Stimulated activated CD8-positive, alpha-beta memory T cell treated with anti-CD3 and anti-CD28 coated beads, Interleukin-2, amount 100 ng/mL, for 1 hour (primary cell): ENCODE measurements at places on chromosomes 2 and 18.

DNA sequence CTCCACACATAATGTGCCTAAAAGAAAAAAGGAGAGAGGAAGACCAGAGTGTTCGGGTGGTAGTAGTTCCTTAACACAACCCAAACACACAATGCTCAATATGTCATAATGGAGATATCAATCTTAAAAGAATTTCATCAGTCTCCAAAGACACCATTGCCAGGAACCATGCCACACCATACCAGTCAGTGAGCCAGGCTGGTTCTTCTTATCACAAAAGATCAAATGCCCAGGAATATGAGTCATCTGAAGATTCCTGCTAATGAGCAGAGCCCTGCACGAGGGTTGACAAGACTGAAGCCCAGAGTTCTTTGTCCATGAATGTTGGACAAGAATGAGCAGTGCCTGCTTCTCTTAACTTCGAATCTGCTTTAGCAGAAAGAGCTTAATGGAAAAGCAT is 262.3 kb downstream of the ZNF516 start:
- no peak for DNase-seq

DNA sequence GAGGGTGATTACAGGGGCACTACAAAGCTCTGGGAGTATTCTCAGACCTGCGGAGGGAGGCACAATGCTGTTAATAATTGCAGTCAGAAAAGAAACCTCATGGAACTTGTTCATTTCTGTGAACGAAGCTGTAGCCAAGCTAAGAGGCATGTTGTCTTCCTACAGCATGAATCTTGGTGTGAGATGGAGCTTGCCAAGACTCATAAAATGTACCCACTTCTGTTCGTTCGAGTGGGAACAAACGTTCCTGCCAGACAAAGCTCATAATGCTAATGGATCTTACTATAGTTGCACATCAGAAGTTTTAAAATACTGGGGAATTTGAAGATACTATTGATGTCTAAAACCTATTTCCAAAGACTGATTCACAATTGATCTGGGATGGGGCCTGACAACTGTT is 489.1 kb downstream of the ZEB2 start:
- no peak for DNase-seq

GRCh38 chr2:237350597-237350996 is 63.4 kb downstream of the COL6A3 start:
- no peak for DNase-seq

GRCh38 chr2:219297766-219298456 is 11.3 kb downstream of the PTPRN start:
- no peak for DNase-seq

DNA sequence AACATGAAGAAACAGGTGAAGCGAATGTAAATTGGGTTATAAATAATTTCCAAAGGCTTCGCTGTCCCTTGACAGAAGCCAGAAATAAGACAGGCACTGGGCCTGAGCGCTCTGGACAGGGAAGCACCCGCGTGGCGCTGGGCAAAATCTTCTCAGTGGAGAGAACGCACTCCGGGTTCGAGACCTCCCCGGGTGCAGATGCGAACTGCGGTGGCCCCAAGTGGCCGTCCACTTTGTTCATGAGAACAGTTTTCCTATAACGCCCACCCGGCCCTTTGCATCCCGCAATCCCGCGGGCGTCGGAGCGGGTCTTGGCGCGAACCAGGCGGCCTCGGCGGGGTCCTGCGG is 651 bp upstream of the DPYSL5 start:
- no peak for DNase-seq

GRCh38 chr2:23346029-23346428 is 39.0 kb upstream of the KLHL29 start:
- DNase-seq = no peak

DNA sequence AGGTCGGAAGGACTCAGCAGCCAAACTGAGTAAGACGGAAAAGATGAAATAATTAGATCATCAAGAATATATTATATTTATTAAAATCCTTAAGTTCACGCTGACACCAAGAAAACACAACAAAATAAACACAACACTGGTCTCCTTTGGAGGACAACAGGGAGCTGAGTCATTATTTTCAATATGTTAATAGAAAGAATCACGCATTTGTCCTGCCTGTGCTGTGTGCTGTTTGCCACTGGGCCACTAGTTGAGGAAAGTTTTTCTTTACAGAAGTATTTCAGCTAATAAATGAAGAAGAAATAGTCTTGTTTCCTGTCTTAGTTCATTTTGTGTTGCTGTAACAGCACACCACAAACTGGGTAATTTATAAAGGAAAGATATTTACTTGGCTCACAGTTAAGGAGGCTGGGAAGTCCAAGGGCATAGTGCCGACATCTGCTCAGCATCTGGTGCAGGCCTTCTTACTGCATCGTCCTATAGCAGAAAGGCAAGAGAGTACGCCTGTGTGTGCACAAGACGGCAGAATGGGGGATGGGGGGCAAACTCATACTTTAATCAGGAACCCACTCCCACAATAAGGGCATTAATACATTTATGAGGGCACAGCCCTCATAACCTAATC is 88.0 kb downstream of the TCF7L1 start:
- no peak for DNase-seq

- DNase-seq = no peak
These were observed 22.1 kb upstream of the PTPN2 start for GRCh38 chr18:12906119-12906518.

- DNase-seq = no peak
These were observed 34.5 kb downstream of the RAB31 start for GRCh38 chr18:9742524-9743131.

DNA sequence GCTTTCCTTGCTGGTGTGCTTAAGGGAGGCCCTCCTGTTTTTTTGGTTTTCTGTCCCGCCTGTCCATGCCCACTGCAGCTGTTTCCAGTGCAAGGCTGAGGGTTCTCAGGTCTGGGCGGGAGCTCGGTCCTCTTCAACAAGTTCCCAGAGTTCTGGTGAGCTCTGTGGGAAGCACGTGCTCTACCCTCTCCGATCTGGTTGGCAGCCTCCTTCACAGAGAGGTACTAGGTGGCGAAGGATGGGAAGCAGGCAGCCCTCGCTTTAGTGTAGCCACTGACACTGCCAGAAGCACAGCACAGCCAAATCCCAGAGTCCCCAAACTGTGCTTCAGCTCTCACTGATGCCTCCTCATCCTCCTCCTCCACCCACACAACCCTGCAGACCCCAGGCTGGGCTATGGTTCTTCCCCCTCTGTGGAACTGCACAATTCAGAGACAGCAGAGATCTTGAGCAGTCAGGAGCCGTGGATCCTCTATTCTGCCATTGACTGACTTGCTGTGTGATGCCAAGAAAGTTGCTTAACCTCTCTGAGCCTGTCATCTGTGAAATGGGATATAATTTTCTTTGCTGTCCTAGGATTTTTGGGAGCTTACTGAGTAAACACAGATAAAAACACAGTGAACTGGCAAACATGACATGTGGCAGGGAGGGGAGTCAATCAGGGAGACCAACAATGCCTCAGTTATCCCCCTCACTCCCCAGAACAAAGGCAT is 157.3 kb downstream of the MSH2 start:
- no peak for DNase-seq

- no peak for DNase-seq
These were observed 5.5 kb upstream of the ITSN2 start for GRCh38 chr2:24365826-24366225.

- no peak for DNase-seq
These were observed 311.1 kb downstream of the NR4A2 start for GRCh38 chr2:156021146-156022040.

- no peak for DNase-seq
These were observed 133.4 kb upstream of the REG3A start for GRCh38 chr2:79292958-79293315.

DNA sequence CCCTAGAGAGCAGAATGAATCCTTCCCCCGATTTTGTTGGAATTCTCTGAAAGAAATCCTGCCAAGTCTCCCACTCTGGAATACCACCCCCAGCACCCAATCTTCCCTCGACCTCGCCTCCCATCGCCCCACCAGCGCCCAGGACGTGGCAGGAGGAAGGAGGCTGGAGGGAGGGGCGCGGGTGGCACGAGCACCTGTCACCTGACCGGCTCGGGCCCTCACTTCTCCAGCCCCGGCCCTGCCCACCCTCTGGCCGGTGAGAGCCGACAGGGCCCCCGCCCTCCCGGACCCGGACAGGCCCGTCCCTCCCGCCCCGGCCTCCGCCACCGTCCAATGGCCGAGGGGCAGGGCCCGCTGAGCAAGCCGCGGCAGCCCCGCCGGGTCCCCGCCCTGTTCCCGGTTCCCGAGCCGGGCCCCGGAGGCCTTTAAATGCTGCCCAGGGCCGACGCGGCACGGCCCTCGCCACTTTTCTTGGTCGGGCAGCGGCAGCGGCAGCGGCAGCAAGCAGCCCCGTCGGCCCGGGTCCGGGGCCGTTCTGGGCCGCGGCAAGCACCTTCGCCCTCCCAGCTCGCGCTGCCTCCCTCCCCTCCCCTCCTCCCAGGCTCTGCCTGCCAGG is at the start of gene LGALSL:
TSS of gene LGALSL (plus strand) at position 393 of the 616 bp plus-strand sequence. CDS start 384 bp downstream, outside the sequence.
- DNase-seq = no peak

DNA sequence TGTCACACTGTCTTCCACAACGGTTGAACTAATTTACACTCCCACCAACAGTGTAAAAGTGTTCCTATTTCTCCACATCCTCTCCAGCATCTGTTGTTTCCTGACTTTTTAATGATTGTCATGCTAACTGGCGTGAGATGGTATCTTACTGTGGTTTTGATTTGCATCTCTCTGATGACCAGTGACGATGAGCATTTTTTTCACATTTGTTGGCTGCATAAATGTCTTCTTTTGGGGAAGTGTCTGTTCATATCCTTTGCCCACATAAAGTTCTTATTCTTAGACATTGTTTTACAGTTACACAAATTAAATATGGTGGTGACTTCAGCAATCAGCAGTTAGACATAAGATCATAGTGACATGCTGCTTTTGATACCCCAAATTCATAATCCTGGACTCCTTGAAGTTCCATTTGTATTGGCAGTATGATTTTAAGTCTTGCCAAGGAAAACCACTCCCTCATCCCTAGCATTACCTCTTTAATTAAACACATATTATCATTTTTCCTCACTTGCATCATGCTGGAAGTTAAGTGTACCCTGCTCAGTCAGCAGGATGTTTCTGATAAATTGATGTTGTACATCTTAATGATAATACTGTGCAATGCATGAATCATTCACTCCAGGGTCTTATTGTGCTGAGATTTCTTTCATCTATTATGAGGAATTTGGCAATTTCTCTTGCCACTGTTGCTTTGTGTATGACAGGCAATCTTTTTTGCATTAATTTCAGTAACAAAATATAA is 67.6 kb upstream of the STAT1 start:
- DNase-seq = no peak

DNA sequence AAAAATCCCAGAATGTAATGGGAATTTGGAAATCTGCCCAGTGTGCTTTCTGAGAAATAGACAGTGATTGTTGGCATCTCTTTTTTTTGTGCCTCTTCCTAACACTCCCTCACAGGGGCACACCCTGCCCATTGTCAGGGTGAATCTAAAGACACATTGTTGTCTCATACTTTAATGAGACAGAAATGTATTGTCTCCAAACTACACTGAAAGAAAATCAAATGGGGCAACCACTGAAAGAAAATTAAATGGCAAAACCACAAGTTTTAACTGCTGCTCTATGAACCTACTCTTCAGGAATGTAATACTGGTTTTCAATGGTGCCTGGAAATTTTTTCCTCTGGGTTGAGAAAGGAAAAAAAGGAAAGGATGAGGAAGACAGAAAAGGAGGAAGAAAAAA is 43.2 kb upstream of the GLS start:
- DNase-seq = no peak

- no peak for DNase-seq
These were observed 522.3 kb upstream of the MYT1L start for GRCh38 chr2:2853346-2853745.
